ENCODE measurements at places on chromosomes 7 and 10. TPM values are rescaled to one million over a fixed set of nuclear protein-coding genes. Genes with fewer than 3 reads are reported as not detected.
A peak's percentile ranks its signal among the peaks of the same experiment; 100 is the strongest.

- no peak overlapping the region for H3K4me3 ChIP-seq
- no peak overlapping the region for H3K27ac ChIP-seq
- no peaks in the 10 kb centered on the region for H3K27me3 ChIP-seq
- peaks cover 43% of the 10 kb centered on the region for H3K4me1 ChIP-seq
- no peaks in the 10 kb centered on the region for H3K36me3 ChIP-seq
- no peak for DNase-seq
Measured at GRCh38 chr7:106180721-106181120, 68.6 kb upstream of the SYPL1 start.

CALN1 gene
- not detected for total RNA-seq

DNA sequence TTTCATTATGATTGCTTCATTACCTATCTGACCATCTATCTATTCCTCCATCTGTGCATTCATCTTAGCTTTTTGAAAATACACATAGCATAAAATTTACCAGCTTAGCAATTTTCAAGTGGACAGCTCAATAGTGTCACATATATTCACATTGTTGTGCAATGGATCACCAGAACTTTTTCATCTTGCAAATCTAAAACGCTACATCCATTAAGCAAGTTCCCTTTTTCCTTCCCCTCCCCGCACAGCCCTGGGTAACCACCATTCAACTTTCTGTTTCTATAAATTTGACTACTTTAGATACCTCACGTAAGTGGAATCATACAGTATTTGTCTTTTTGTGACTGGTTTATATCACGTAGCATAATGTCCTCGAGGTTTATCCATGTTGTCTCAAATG is 78.0 kb upstream of the ADRB1 start:
- DNase-seq = no peak
- H3K4me1 ChIP-seq = no peaks in the 10 kb centered on the region
- H3K36me3 ChIP-seq = no peaks in the 10 kb centered on the region
- no peak overlapping the region for H3K27ac ChIP-seq
- H3K4me3 ChIP-seq = no peak overlapping the region

RPEL1 gene
- total RNA-seq = not detected

GRCh38 chr7:41786944-41787343 is 84.1 kb upstream of the INHBA start:
- DNase-seq = no peak
- H3K4me1 ChIP-seq = no peaks in the 10 kb centered on the region
- no peaks in the 10 kb centered on the region for H3K27me3 ChIP-seq
- H3K36me3 ChIP-seq = no peaks in the 10 kb centered on the region
- H3K4me3 ChIP-seq = no peak overlapping the region

DNA sequence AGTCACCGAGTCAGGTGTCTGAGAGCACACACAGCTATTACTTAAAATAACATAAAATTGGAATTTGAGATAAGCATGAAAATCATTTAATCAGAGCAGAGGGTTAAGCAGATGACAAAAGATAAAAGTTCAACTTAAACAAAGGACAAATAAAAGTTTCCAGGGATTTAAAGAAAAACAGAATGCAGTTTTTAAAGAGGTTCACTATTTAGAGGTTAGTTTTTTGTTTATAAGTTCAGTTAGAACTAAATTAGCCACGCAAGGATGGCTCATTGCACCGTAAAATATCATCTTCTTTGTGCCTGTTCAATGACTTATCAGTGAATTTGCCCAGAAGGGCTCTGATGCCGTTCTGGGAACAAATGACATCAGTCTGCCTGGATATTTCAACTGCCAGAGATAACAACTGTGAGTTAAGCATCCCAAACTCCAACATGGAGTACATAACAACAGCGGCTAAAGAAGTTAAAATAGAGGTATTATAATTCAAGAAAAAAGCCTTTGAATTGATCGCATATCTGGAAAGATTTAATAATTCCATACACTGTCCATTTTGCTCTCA is 107.8 kb downstream of the ANK3 start:
- H3K4me3 ChIP-seq = no peak overlapping the region
- DNase-seq = no peak
- H3K27me3 ChIP-seq = no peaks in the 10 kb centered on the region
- peaks cover 60% of the 10 kb centered on the region for H3K4me1 ChIP-seq

DNA sequence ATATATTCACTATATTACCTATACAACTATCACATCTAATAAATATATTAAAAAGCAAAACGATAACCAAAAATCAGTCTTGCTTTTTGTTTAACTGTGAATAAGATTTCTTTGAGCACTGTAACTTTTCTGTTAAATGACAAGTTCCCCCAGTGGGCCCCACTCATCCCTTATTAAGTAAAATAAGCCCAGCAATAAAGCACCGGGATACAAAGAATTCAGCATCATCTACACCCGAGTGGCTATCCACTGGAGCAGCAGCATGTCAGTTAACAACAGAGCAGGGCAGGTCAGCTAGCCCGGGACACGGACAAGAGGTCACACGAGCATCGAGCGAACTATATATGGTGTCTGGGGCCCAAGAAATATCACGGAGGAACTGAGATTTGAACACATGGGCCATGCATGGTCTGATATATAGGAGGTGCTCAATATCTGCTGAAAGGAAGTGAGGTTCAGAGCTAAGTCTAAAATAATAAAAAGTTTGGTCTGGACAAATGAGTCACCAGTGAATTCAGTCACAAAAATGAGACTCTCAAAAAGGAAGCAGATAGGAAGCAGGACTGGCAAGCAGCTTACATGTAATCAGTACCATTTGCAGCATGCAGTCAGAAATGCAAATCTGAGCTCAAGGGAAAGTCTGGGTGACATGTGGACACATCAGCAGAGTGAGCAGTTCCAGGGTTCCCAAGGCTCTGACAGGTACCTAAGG is 4.1 kb downstream of the ERCC6 start:
- DNase-seq = no peak
- peaks cover 70% of the 10 kb centered on the region for H3K4me1 ChIP-seq

- H3K27me3 ChIP-seq = no peaks in the 10 kb centered on the region
- no peaks in the 10 kb centered on the region for H3K36me3 ChIP-seq
- DNase-seq = no peak
- H3K4me3 ChIP-seq = no peak overlapping the region
- H3K27ac ChIP-seq = no peak overlapping the region
- H3K4me1 ChIP-seq = peaks cover 24% of the 10 kb centered on the region
Measured at GRCh38 chr7:47153576-47153975, 428.3 kb downstream of the TNS3 start.

DNA sequence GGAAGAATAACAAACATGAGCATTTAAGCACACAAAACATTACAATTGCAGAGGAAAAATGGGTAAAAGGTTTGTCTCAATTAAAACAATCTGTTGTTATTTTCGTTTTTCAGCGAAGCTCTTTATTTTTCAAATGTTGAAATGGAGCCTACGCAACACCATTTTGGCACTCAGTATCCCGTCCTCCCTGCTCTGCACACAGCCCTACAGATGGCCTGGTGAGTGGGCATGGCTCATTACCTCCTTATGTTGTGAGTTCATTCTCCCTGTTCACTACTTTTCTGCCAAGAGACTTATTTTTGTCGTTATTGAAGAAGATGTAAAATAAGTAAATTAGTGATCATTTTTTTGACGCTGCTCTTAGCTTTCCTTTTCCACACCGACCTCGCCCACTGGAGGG is 167.8 kb upstream of the CXCL12 start:
- peaks cover 16% of the 10 kb centered on the region for H3K27me3 ChIP-seq
- H3K4me1 ChIP-seq = no peaks in the 10 kb centered on the region
- H3K4me3 ChIP-seq = no peak overlapping the region
- no peak for DNase-seq

DNA sequence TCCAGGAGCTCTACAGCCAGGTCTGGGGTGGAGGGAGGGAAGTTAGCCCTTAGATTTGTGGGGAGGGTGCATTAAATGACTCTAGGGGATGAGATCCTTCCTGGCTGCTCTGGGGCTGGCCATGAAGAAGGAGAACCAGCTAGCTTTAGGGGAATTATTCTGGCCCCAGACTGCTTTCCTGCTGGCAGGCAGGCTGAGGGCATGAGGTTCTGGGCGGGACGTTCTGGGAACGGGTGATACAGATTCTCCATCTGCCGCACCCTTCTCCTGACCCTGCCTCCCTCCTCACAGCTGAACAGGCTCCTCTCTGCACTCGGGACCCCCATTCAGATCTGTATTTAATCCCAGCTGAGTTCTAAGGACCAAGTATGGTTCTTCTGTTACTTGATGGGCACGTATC is 23.9 kb downstream of the GOLGA7B start:
- H3K4me3 ChIP-seq = no peak overlapping the region
- H3K4me1 ChIP-seq = peaks cover 10% of the 10 kb centered on the region
- no peaks in the 10 kb centered on the region for H3K36me3 ChIP-seq
- no peak overlapping the region for H3K27ac ChIP-seq
- DNase-seq = no peak
- H3K27me3 ChIP-seq = peaks cover 35% of the 10 kb centered on the region

GRCh38 chr10:11638055-11638698 is 26.7 kb upstream of the USP6NL start:
- no peak overlapping the region for H3K27ac ChIP-seq
- no peaks in the 10 kb centered on the region for H3K36me3 ChIP-seq
- H3K4me1 ChIP-seq = no peaks in the 10 kb centered on the region
- H3K4me3 ChIP-seq = no peak overlapping the region
- H3K27me3 ChIP-seq = peaks cover 6% of the 10 kb centered on the region

GRCh38 chr10:127527891-127528290 is 21.2 kb upstream of the NPS start:
- no peaks in the 10 kb centered on the region for H3K36me3 ChIP-seq
- H3K4me1 ChIP-seq = peaks cover 19% of the 10 kb centered on the region
- H3K27ac ChIP-seq = peak overlapping the region; percentile 70

- H3K4me1 ChIP-seq = no peaks in the 10 kb centered on the region
- no peak overlapping the region for H3K4me3 ChIP-seq
- DNase-seq = no peak
- no peaks in the 10 kb centered on the region for H3K36me3 ChIP-seq
Measured at GRCh38 chr10:36324831-36325230, 682.7 kb upstream of the FZD8 start.

SEMA3A gene
- total RNA-seq = 1.9 TPM

HECW1 gene
- not detected for total RNA-seq
